ENCODE measurements at places on chromosomes 6 and 20.

GRCh38 chr20:37299718-37300528 lies 10.5 kb downstream of the MANBAL start:
- DNase-seq: no peak

DNA sequence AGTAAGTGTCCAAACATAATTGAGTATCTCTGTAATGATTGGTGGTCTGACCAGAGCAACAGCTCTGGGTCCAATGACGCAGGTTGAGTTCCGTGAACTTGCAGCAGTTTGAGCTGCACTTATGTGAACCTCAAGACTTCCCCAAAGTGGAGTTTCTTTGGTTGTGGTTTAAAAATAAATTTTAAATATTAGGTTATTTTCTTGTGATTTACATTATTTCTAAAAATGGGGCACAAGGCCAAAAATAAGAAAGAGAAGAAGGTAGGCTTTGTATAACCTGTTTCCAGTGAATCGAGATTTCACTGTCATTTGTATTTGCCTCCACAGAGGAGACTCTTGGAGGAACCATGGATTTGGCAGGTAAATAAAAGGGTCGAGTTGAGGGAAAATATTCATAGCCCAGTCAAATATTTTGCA lies 166.4 kb upstream of the ZNF217 start:
- DNase-seq: no peak

DNA sequence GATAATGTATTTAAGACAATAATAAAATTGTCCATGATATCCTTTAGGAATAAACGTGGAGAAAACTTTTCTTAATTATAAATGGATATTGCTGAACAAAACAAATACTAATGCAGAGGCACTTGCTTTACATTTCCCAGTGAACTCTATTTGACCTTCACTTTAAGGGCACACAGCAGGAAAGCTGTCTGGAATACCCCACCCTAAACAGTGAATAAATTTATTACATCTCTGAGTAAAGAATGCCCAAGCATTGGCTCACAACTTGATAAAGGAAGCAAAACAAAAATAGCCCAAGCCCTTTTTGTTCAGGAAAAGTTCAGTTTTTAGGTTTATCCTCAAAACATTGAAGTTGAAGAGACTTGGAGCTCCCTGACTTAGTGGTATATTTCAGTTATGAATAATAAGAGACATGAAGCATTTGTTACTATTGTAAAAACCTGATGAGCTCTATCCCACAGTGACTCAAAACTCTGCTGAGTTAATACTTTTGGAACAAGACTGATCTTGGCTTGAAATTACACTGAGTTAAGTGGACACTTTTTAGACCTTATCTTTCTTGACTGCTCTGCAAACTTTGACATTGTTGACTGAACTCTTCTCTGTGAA lies 353.9 kb downstream of the BCKDHB start:
- DNase-seq: no peak

- DNase-seq: no peak
Observed at GRCh38 chr6:158772172-158772571, 47.0 kb downstream of the EZR start.

- no peak for DNase-seq
Observed at GRCh38 chr20:57698867-57699275, 10.9 kb downstream of the PMEPA1 start.

DNA sequence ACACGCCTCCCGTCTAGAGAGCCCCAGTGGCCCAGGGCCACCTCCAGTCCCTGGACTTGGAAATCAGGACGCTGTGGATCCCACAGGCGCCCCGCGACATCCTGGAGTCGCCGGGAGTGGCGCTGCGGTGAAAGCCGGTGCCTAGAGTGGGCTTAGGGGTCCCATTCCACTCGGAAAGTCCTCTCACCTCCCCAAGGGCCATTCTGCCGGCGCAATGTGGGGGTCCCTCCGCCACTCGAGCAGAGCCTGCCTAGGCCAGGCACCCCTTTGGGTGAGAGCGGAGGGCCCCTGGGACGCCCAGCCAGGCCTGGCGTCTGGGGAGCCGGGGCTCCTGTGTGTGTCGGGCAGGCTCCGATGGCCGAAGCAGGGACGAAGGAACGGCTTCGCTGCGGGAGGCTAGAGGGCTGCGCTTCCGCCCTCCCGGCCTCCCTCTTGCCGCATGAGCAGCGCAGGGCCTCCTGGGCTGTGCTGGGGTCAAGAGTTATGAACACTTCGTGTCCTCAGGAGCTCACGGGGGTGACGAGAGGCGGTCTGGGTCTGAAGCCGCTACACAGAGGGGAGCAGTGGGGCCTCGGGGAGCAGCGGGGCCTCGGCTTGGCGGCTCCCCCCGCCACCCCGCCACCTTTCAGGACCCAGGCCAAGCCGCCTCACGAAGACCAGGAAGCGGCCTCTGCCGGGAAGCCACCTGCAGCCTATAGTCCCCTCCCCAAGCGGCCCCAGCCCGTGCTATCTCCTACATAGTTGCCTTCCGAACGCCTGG lies 13.6 kb downstream of the POU3F2 start:
- DNase-seq: no peak

GRCh38 chr6:119590066-119590465 lies 240.5 kb upstream of the MAN1A1 start:
- DNase-seq: no peak

DNA sequence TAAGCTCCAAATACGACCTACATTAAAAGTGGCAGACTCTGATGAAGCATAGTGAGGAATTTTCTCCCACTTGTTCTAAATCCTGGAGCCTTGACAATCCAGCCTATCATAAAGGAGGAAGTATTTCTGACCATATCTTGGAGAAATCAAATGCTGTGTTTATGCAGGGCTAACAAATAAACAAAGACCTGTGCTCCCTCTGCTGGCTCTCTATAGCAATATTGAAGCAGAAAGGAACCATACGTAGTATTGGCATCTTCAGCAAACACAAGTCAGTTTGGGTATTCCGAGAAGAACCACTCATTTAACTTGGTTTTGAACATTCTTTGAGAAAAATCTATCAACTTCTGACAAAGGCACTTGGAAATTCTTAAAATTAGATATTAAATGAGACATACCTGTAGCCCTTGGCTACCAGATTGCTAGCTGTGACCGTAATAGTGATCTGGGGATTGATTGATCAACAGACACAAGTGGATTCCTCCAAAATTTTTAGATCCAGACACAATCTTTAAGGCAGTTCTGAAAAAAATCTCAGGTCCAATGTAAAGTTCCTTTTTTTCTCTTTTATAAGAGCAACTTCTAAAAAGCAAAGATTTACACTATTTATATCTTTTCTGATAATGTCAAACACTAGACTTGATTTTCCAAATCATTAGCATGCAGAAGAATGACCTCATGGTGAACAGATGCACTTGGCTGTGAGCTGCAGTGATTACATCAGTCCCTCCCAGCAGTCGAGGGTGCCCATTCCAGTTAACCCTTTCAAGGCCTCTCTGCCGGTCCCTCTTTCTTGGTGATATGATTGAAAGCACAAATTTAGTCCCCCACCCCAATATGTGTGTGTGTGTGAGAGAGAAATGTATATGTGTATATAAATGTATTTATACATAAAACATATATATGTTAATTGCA lies 40.2 kb downstream of the INSM1 start:
- no peak for DNase-seq

GRCh38 chr6:140784573-140784972 lies 1348.2 kb upstream of the GJE1 start:
- no peak for DNase-seq

GRCh38 chr20:19734811-19735210 lies 23.2 kb upstream of the RIN2 start:
- DNase-seq: no peak

DNA sequence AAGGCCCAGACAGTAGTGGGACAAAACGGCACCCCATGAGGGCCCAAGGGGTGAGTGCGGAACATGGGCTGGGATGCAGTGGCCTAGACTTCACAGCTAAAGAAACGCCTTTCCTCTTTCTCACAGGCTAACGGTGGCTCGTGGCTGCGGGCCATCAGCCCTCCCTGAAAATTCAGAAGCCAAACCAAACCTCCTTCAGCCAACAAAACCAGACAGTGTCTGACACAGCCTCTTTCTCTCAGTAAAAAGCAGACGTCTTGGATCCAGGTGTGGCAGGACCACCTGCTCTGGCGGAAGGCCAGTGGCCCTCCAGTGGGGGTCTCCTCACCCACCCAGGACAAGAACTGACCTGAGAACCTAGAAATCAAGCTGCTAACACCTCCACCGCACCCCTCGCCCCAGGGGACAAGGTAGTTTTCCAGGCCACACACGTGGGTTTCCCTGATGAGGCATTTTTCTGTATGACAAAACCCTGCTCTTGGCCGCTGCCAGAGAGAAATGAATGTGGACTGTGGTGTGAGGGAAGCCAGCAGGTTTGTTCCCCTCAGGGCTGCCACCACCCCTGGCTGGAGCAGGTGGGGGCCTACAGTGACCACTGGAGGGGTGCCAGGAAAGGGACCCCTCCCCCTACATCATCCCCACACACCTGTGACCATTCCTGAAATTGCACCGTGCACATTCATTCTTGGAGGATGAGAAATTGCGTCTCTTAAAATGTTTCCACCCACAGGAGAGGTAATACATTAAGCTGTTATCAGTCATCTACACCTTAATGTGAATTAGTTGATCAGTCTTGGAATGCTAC lies 76.8 kb upstream of the PIM1 start:
- DNase-seq: no peak

- no peak for DNase-seq
Observed at GRCh38 chr6:146551545-146551944, 7.9 kb downstream of the RAB32 start.

GRCh38 chr6:11493974-11494373 lies 43.6 kb upstream of the TMEM170B start:
- DNase-seq: no peak

DNA sequence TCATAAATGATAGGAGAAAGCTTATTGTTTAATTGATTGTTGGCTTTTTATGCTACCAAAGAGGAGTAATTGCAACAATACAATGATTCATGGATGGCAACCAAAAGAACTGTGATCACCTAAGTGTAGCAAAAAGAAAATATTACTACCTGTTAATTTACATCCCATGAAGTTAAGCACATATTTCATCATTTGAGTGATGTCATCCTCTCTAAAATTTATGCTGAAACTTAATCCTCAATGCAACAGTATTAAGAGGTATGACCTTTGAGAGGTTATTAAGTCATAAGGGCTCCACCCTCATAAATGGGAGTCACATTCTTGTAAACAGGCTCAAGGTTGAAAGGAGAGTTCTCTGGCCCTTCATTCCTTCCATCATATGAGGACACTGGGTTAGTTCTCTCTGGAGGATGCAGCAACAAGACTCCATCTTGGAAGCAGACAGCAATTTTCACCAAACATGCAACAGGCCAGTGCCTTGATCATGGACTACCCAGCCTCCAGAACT lies 190.6 kb upstream of the GRIK2 start:
- DNase-seq: no peak
